Progenitor cell of endocrine pancreas (in vitro differentiated cells): ENCODE measurements at places on chromosomes 6 and 20. TPM values are rescaled to one million over a fixed set of nuclear protein-coding genes. Genes with fewer than 3 reads are reported as not detected.

DNA sequence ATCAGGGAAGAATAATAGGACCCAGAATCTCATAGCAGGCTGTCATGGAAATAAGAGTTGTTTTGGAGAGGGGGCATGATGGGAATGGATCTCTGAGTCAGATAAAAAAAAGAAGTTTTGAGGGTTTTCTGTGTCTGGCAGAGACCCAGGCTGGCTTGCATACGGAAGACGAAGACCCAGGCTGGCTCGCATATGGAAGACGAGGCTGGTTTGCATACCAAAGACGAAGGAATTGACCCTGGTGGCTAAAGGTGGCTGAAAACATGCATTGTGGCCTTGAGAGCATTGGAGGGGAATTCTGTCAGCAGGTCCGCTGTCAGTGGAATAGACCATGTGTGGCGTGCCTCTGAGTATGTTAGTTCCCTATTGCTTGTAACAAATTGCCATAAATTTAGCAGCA lies 335.1 kb downstream of the BTBD3 start:
- no peak for DNase-seq

GRCh38 chr20:13800728-13801134 lies 15.9 kb downstream of the NDUFAF5 start:
- DNase-seq, result no peak

The TMC2 gene
- not detected in 2 replicates for total RNA-seq

GRCh38 chr6:43490523-43490939 lies 13.2 kb downstream of the TJAP1 start:
- DNase-seq, result no peak

The ANGPT4 gene
- total RNA-seq, result not detected in 2 replicates

DNA sequence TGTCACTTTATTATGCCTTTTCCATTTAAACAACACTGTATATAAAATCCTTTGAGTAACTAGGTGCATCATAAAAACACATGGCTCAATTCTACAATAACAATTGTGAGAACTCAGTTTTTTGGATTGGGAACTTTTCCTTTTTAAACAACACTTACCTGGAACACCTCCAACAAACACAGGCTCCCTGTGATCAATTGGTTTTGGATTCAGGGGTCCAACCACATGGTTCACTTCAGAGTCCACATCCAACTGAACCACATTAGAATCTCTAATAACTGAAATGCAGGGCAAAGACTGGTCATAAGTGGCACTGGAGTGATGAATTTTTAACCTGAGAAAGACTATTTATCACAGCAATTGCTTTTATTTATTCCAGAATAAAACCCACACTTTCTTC lies 26.5 kb downstream of the FAM229B start:
- no peak for DNase-seq

GRCh38 chr20:62506791-62507190 lies 31.0 kb upstream of the GATA5 start:
- DNase-seq, result no peak

DNA sequence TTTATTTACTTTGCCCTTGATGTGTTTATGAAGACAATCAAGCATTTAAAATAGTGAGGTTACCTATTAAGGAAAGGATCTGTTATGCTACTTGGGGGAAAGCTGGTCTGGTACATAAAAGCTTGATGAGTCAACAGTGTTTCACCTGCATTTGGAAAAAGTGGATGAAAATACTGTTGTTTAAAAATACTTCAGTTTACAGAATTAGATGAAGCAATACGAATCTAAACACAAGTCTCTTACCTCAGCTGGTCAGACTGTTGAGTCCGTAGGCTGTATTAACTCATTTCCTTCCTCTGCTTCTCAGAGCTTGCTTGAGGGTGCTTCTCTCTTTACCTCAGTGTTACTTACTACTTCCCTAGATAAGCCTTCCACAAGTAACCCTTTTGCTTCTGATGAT lies 36.1 kb downstream of the NKX2-4 start:
- no peak for DNase-seq

GRCh38 chr6:117465691-117466090 lies 16.8 kb upstream of the DCBLD1 start:
- DNase-seq, result no peak
